ENCODE measurements at places on chromosomes 11 and 22.

GRCh38 chr22:33789690-33790253 is 130.5 kb downstream of the LARGE1 start:
- no peak for DNase-seq

DNA sequence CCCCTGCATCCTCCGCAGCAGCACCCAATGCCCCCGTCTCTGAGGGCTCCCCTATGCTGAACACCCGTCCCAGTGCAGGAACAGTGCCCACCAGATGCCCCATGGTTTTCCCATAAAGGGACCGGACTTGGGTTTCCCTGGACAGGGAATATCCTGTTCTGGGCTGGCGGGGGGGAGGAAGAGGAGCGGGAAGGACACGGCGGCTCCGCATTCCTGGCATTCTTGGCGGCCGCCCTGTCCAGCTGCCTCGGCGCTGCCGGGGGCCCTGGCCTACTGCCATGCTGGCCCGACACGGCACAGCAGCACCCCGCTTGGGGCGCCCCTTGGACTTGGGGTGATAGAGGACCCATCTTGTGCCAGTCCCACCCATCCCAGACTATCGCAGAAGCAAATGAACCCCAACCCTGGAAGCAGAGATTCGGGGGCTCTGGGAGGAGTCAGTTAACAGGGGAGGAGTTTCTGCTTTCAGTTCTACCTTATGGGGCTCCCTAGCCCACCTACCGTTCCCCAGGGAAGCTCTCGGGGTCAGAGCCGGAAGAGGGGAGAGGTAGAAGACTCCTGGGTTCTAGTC is 23.7 kb upstream of the CBX7 start:
- DNase-seq = no peak

- DNase-seq = no peak
Observed at GRCh38 chr22:20248461-20248978, 19.6 kb downstream of the RTN4R start.

GRCh38 chr11:4769838-4770237 is at the start of gene OR51F1:
Gene OR51F1 (minus strand): TSS chr11:4769938. CDS start chr11:4769938, 0 bp downstream.
- DNase-seq = no peak
